ENCODE measurements at places on chromosomes 6 and 20. TPM values are rescaled to one million over a fixed set of nuclear protein-coding genes. Genes with fewer than 3 reads are reported as not detected.

DNA sequence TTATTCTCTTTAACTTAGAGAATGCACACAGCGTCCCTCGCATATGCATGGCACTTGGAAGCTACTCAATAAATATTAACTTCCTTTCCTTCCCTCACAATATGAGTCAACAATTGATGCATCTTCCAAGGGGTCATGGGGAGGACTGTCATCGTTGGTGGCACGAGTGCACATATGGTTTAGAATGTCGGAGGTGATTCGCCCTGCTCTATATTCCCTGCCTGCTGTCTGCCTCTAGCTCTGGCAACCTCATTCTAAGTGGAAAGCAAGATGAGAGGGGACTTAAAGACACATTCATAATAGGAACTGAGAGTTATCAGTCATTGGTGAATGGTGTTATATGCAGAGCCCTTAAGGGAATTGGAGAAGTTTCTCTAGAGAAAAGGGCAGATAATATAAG lies 44.6 kb downstream of the MAK start:
- DNase-seq: no peak

DNA sequence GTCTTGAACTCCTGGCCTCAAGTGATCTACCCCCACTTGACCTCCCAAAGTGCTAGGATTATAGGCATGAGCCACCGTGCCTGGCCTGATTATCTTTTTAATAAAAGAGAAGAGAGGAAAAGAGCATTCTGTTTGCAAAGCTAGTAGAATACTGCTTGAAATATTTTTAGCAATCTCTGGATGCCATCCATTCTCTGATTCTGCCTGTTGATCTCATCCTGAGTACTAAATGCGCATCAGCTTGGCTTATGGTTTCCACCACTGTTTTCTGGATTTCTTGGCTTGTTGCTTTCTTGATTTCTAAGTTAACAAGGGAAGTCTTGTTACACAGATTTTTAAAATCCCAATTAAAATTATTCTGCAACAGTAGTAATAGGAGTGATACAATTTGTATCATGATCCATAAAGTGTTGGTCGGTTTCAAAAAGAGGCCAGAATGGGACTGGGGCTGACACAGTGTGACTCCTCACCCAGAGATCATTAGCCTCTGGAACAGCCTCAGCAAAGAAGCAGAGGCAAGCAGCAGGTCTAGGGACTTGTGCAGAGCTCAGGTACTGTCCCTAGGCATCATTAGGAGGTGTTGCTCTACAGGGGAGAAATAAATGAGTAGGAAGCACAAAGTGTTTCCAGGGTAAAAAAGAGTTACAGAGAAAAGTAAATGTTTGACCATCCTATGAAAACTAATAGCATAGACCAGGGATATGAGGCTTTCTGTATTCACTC lies 17.8 kb upstream of the SLC16A10 start:
- DNase-seq: no peak

DNA sequence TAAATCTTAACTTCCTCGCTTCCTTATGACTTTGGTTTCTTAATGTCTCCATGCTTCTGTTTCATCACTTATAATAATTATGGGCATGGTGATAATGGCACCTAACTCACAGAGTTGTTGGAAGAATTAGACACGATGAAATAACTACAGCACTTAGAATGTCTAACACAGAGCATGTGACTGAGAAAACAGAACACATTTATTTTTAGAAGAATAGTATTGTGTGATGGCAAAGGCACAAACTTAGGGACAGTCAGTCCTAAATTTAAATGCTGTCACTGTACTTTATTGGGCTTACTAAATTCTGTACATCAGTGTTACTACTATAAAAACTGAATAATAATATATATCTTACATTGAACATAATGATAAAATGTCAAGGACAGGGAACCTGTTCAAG lies 391.1 kb upstream of the JAG1 start:
- DNase-seq: no peak

DNA sequence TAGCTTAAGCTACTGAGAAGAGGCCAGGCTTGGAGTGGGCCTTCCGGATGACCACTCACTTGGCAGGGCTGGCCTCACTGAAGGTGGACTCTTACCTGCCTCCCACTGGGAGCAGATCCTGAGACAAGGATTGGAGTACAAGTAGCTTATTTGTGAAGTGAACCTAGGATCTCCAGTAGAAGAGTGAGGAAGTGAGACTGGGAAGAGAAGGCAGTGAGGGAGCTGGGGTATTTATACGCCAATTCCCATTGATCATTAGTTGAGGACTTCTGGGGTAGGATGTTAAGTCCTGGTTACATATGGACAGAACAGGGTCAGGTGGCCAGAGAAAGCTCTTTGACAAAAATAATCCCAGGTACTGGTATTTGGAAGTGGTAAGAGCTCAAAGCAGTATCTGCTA lies 32.3 kb upstream of the RNF24 start:
- DNase-seq: no peak

GRCh38 chr20:10524643-10525042 lies 89.5 kb downstream of the SLX4IP start:
- DNase-seq: no peak

DNA sequence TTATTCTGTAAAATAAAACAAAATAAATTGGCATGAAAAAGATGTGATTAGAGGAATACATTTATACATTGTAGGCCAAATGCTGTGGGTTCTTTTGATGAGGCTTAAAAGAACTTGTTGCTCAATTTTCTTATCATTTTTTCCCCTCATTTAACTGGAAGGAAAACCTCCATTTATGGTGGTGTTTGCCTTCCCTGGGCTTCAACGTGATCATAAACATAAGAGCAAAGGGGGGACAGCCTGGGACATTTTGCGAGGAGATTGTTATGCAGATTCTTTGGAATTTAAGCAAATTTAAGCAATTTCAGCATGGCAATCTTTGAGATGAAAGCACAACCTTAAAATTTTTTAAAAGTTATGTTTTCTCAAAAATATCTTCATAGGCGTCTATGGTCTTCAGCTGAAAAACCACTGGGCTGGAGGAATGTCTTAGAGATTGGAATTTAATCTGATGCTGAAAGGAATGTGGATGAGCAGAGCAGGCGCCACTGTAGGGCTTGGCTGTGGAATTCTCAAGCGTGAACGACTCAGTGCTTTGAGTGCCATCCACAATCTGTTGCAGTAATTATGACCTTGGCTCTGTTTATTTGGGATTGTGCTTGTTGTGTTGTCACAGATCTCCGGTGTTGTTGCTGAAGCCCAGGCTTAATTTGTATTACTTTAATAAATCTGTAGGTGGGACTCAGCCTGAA lies 149.4 kb upstream of the MLIP start:
- DNase-seq: no peak

DNA sequence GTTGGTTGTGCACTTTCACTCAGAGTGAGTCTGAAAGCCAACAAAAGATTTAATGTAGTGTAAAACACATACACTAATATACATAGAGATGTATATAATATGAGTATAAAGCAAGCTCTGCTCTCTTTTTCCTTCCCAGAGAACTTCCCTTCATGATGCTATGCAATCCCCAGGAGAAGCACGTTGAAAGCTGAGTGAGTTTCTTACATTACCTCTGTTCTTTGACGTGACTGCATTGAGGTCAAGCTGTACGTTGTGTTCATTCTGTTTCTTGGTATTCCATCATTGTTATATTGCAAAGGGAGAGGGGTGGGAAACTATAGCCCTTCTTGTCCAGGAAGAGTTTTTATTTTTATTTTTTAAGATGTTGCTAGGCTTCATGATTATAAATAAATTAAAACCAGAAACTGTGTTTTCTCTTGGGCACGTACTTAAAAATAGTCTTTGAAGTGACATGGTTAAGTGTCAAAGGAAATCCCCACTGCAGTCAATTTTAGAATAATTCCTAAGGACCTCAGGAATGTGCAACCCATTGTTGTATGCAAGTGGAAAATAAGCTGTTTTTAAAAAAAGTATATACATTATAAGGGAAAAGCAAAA lies 651.0 kb downstream of the CD109 start:
- DNase-seq: no peak

DNA sequence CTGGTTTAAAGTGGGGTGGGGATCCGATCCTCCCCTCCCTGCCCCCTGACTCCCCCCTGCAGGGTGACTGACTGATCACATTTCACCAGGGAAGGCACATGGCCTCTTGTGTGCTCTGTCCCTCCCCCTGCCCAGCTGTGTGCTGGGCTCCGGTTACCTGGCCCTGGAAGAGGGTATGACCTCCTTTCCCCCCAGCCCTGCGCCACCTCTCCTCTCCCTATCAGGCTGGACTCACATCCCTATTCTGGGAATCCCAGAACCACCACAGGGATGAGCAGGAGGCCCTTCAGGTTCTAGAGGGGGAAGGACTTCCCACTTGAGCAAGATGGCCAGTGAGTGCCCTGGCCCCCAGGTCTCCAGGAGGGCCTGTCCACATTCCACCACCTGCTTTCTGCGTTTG lies 2.1 kb upstream of the IP6K3 start:
- DNase-seq: no peak

Gene LY6G5C
- 3.1 TPM for total RNA-seq

Gene PPIL6
- 0.91 TPM for total RNA-seq

Gene MRAP2
- total RNA-seq: not detected

Gene HDAC2
- 46.5 TPM for total RNA-seq

Gene KATNA1
- 22.9 TPM for total RNA-seq
